ENCODE measurements at places on chromosomes 6 and 20.

DNA sequence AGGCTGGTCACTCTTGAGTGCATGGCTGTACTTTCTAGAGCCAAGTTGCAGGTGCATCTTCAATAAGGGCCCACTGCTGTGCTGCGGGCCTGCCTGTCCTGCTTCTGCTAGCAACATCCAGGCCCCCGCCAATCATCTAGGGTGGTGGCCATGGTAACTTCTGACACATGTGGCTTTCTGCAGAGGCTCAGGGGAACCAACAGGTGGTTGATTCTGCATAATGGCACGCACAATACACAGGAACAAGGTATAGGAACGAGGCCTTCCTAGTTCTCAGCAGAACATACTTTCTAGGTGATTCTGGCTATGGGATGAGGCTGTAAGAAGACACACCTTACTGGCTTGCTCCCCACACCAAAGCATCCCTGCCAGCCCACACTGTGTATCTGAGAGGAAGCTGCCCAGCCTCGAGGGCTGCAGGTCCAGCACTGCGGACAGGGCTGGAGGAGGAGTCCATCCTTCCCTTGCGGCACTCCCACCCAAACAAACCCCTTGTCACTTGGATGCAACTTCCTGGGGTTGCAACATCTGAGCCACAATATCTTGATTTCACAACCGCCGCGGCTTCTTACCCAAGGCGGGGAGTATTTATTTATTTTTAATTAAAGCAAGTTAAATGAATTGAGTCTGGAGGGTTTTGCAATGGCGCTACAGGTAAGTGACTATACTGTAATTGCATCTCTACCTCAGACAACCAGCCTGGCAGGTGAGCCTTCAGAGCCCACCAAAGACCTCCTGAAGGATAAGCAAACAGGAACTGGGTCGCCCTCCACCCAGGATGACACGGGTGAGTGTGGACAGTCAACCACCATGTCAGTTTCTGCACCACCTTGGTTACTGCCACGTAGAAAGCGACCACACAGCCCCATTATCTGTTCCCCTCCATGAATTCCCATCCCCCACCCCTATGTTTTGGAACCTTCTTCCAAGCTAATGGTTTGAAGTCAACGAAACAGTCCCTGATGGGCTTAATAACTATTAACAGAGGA is 49.6 kb downstream of the SULF2 start:
- no peak for DNase-seq

GRCh38 chr6:110617057-110617456 is 140.6 kb upstream of the SLC22A16 start:
- DNase-seq: no peak

- no peak for DNase-seq
These were observed 74.6 kb upstream of the THBS2 start for GRCh38 chr6:169328112-169328801.

DNA sequence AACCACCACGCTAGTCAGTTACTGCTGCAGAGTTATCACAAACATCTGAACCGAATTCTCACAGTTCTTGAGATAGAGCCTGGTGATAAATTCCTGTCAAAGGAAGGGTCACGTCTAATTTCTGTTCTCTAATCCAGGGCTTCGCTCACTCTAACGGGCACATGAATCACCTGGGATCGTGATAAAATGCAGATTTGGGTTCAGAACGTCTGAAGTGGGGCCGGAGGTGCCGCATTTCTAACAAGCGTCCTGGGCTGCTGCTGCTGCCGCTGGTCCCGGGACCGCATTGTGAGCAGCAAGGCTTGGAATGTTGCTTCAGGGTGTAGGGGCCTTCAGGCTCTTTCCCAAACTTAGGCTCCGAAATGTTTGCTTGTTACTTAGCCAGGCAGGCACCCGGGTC is 264.1 kb downstream of the CDC5L start:
- no peak for DNase-seq
